ENCODE measurements at places on chromosomes 7 and 10. TPM values are rescaled to one million over a fixed set of nuclear protein-coding genes. Genes with fewer than 3 reads are reported as not detected.
A peak's percentile ranks its signal among the peaks of the same experiment; 100 is the strongest.

The NKX1-2 gene
- not detected for total RNA-seq

The ZNF316 gene
- 26.2 TPM for total RNA-seq

The PAOX gene
- total RNA-seq, result 4.3 TPM

The SPDYE2 gene
- total RNA-seq, result not detected

DNA sequence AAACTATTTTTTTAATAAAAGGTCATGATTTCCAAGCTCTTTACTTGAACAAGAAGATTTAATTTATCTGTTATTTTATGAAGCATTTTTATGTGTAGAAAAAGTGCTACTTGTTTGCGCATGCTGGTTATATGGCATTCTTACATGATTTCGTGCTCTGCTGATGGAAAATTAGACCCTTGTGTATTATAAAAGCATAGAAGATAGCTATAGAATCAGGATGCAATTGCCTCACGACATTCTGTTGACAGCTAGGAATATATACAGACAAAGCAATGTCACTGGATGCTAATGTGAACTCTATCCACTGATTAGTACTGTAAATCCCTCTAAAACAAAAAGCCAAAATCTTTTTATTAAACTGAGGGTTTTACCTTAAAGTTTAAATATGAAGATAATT lies 255.9 kb downstream of the MDFIC start:
- DNase-seq, result no peak

DNA sequence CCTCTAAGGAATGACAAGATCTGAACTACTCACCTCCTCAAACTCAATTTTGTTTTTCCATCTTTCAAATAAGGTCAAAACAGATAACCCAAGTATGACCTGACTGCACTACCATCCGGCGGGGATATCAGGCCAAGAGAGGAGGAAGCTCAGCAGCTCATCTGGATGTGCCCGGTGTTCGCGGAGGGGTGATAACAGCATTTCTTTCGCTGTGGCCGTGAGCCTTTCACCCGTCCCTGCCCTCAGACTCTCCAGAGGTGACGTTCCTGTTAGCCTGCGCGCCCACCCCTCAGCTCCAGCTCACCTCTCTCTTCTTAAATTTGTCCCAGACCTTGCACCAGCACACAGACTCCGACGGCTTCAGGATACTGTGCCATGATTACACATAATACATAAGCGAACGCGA lies 526 bp downstream of the ZNF248 start:
- no peak for DNase-seq

- no peak for DNase-seq
Measured at GRCh38 chr10:26556748-26557640, 118.9 kb downstream of the APBB1IP start.

- no peak for DNase-seq
Measured at GRCh38 chr10:129741280-129741977, 222.6 kb downstream of the EBF3 start.

GRCh38 chr7:1940863-1941262 lies 270.8 kb downstream of the ELFN1 start:
- no peak for DNase-seq

DNA sequence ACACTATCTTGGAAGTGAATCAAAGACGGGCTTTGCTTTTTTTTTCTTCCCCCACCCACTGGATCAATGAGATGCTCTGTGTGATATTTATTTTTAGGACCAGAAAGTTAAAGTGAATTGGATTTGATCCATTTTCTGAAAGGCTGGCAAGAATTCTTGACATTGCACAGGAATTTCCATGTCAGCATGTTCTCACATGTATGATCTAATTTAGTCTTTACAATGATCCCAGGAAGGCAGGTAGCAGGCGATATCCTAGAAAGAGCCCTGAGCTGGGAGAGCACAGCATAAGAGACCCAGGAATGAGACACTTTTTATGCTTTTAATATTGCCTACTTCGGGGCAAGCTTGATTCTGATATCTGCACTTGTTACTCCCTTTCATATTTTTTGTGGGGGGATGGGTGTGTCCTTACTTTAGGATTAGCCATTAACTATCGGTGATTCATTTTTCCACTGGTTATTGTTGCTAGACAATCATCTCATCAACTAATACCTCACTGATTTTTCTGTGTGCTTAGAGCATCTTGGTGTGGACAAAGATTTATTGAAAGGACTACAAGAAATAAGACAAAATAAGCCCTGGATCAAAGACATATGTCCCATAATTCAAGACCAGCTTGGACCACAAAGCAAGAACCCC lies 58.1 kb downstream of the NRP1 start:
- no peak for DNase-seq

- no peak for DNase-seq
Measured at GRCh38 chr7:7830122-7830878, 111.9 kb upstream of the RPA3 start.

DNA sequence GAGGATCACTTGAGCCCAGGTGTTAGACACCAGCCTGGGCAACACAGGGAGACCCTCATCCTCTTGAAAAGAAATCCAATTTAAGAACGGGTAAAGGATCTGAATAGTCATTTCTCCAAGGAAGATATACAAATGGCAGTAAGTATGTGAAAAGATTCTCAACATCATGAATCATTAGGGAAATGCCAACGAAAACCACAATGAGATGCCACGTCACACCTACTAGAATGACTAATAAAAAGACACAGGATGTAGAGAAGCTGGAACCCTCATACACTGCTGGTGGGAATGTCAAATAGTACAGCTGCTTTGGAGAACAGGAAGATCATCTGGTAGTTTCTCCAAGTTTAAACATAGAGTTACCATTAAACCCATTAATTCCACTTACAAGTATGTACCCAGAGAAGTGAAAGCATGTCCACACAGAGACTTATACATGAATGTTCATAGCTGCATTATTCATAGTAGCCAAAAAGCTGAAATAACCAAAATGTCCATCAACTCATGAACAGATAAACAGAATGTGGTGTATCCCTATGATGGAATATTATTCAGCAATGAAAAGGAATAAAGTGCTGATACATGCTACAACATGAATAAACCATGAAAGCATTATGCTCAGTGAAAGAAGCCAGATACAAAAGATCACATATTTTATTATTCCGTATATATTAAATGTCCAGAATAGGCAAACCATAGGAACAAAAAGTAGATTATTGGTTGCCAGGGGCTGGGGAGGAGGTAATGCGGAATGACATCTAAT lies 13.1 kb upstream of the ZMIZ2 start:
- peak; percentile 93 for DNase-seq

GRCh38 chr10:123119081-123119480 lies 16.7 kb upstream of the HMX3 start:
- DNase-seq, result no peak

GRCh38 chr7:132472463-132473120 lies 103.7 kb downstream of the PLXNA4 start:
- DNase-seq, result no peak

GRCh38 chr10:14656052-14656730 lies 118.5 kb downstream of the FAM107B start:
- no peak for DNase-seq

DNA sequence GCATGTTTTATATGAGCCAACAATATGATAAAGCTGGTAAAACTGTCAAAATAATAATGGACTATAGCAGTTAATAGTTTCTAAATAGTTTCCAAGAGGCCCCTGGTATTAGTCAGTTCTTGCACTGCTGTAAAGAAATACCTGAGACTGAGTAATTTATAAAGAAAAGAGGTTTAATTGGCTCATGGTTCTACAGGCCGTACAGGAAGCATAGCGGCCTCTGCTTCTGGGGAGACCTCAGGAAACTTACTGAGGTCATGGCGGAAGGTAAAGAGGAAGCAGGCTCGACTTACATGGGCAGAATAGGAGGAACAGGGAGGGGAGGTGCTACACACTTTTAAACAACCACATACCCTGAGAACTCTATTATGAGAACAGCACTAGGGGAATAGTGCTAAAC lies 104.6 kb downstream of the PPP1R9A start:
- DNase-seq, result no peak

Measured in kidney epithelial cell (primary cell).